Activated T-helper 2 cell treated with anti-CD3 and anti-CD28 coated beads, Interferon-gamma antibody, Interleukin-2, Interleukin-4, amounts not matched to agents 10 μg/mL and 5 μg/mL and 100 μg/mL, durations not matched to agents 14 hours and 24 hours and 36 hours (primary cell): ENCODE measurements at places on chromosomes 11 and 22.

DNA sequence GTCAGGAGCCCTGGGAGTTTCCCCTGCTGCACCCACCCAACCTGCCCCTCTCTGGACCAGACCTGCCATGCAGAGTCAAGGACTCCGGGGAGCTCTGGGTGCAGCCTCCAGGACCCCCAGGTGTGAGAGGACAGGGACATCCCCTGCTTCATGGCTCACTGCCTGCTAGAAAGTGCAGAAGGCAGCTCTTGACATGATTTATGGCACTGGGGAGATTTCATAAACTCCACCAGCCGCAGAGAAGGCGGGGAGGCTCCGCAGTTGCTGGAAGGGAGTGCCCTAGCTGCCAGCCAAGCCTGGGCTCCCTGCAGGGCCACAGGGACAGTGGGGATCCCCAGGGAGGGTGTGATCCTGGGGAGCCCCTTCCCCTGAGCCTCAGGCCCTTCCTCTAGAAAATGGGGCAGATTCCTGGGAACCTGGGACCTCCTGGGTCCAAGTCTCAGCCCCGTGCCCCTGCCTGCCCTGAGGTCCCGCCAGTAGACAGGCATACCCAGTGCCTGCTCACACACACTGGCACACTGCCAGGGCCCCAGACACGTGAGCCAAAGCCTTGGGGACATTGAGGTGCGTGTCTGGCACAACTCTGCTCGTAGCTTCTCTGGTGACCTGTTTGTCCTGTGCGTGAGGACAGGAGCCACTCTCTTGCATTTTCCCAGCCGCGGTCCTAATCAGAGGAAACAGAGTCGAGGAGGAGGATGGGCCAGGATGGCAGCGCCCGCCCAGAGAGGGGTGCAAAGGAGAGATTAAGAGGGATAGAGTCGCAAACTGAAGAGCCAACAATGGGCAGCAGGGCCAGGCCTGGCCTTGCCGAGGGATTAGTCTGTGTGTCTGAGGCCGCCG lies 13.8 kb downstream of the CABP7 start:
- no peak overlapping the region for H3K27ac ChIP-seq
- H3K4me1 ChIP-seq, result no peaks in the 10 kb centered on the region
- H3K4me3 ChIP-seq, result no peak overlapping the region
- no peaks in the 10 kb centered on the region for H3K36me3 ChIP-seq

DNA sequence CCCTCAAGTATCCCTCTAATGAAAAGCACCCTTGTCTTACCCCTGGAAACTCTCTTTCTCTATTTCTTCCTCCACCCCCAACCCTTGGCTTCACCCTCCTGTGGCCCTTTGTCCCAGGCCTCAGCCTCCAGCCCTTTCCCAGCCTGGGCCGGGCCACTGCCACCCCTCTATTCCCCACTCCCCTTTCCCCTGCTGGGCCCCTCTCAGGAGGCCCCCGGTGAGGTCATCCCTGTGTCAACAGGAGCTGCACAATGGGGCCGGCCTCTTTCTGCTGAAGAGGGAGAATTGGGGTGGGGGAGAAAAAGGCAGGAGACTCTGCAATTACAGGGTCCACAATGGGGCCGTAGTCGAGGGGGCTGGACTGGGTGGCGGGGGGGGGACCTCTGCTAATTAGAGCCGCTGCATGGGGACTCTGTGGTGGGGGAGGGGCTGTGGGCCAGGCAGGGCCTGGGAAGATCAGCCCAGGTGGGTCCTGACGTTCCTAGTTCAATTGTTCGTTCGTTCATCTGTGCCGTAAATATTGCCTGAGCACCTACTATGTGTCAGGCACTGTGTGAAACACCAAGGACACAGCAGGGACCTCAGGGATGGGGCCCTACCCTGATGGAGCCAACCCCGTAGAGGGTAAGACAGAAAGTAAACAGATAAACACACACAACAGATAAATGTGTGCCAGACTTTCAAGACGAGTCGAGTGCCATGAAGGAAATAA lies 18.5 kb upstream of the MPPED1 start:
- no peak for DNase-seq
- no peak overlapping the region for H3K27ac ChIP-seq
- no peaks in the 10 kb centered on the region for H3K4me1 ChIP-seq

- no peak overlapping the region for H3K4me3 ChIP-seq
- no peaks in the 10 kb centered on the region for H3K27me3 ChIP-seq
- H3K4me1 ChIP-seq, result peaks cover 4% of the 10 kb centered on the region
- no peak for DNase-seq
- no peak overlapping the region for H3K27ac ChIP-seq
Measured at GRCh38 chr11:26287067-26287518, 44.8 kb upstream of the ANO3 start.

- H3K4me1 ChIP-seq, result no peaks in the 10 kb centered on the region
- no peak for DNase-seq
- no peak overlapping the region for H3K27ac ChIP-seq
- H3K36me3 ChIP-seq, result peaks cover 26% of the 10 kb centered on the region
- H3K27me3 ChIP-seq, result no peaks in the 10 kb centered on the region
Measured at GRCh38 chr11:74980634-74981033, 8.1 kb upstream of the NEU3 start.

GRCh38 chr22:49062802-49063544 lies 764.7 kb downstream of the BRD1 start:
- no peaks in the 10 kb centered on the region for H3K36me3 ChIP-seq
- no peak overlapping the region for H3K4me3 ChIP-seq
- H3K27me3 ChIP-seq, result peaks cover 4% of the 10 kb centered on the region
- DNase-seq, result no peak
- no peaks in the 10 kb centered on the region for H3K4me1 ChIP-seq

DNA sequence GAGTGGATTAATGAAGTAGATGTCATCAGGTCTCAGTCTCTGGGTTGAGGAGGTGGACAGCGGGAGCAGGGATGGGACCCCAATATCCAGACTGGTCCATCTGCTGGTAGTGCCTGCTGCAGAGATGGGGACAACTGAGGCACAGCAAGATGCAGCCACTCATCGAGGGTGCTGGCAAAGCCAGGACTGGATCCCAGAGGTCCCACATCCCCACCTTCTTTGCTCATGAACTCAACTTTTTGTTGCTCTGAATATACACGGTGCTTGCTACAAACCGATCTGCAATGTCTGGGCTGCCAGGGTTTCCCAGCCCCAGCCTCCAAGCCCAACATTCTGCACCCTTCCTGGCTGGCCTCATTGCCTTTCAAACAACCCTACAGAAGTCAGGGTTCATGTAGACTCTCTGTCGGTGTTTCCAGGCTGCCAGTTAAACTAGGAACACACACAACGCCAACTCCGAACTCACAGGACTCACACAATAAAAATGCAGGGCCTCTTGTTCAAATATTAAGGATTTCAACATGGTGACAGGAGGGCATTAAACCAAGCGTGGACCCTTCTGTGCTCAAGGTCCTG lies 168.2 kb downstream of the MN1 start:
- no peaks in the 10 kb centered on the region for H3K4me1 ChIP-seq
- DNase-seq, result no peak
- no peak overlapping the region for H3K4me3 ChIP-seq
- H3K27me3 ChIP-seq, result no peaks in the 10 kb centered on the region
- H3K36me3 ChIP-seq, result no peaks in the 10 kb centered on the region
- H3K27ac ChIP-seq, result no peak overlapping the region

- peak within 1 kb of the TSS; percentile 86 for H3K4me3 ChIP-seq
- peaks cover 4% of the 10 kb centered on the region for H3K27me3 ChIP-seq
- peaks cover 32% of the 10 kb centered on the region for H3K4me1 ChIP-seq
- DNase-seq, result peak; percentile 81
- H3K36me3 ChIP-seq, result no peaks in the 10 kb centered on the region
Measured at GRCh38 chr22:38272373-38273134, at the start of gene TMEM184B. Gene TMEM184B (minus strand): TSS chr22:38273010. CDS start chr22:38247961, 25,049 bp downstream.

DNA sequence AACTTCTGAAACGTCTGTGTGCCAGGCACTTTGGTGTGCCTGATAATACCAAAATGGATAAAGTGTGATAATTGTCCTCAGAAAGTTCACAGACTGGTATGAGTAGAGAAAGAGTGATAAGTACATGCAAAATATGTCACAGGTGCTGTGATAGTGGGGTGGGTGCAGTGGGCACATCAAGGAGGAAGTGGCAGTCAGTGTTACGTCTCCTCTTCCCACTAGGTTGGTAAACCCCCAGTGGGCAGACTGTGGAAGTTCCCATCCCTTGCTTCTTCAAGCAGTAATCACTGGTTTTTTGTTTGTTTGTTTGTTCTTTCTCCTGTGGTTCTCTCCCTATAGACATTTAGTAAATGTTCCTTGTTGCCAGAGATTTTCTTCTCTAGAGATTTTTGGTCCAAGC lies 5.4 kb downstream of the RNF121 start:
- no peak overlapping the region for H3K4me3 ChIP-seq
- DNase-seq, result no peak
- H3K27ac ChIP-seq, result peak overlapping the region; percentile 12
- peaks cover 47% of the 10 kb centered on the region for H3K4me1 ChIP-seq
- H3K36me3 ChIP-seq, result peaks cover 18% of the 10 kb centered on the region

DNA sequence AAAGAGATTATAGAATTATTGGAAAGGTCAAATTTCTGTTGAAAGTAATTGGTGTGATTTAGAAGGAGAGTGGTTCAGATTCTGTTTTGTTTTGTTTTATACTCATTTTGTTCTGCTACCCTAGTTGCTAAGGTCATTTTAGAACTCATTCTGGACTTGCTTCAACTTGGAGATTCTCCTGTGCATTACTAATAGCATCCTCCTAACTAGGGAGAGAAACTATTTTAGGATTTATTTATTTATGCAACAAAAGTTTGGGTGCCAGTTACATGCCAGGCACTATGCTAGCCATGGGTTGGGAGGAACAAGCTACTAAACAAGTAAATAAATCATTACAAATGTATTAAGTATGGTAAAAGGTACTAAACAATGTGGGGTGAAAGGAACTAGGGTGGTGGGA lies 84.0 kb downstream of the YAP1 start:
- H3K36me3 ChIP-seq, result no peaks in the 10 kb centered on the region
- H3K4me3 ChIP-seq, result no peak overlapping the region
- H3K27me3 ChIP-seq, result peaks cover 12% of the 10 kb centered on the region

DNA sequence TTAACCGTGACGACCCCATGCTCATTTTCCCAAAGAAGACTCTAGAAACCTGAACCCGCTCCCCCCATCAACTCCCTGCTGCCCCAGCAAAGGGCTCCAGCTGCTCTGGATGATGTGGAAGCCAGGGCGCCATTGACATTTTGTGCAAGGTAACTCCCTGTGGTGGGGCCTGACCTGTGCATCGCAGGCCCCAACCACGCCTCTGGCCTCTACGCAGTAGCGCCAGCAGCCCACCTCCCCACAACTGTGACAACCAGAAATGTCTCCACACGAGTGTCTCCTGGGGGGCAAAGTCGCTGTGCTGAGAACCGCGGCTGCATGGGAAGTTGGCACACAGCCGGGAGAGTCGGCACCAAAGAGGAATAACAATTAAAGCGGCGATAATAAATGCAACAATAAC lies 86.9 kb upstream of the PRR5 start:
- H3K4me1 ChIP-seq, result no peaks in the 10 kb centered on the region
- DNase-seq, result no peak
- no peak overlapping the region for H3K4me3 ChIP-seq
- H3K36me3 ChIP-seq, result no peaks in the 10 kb centered on the region
- H3K27ac ChIP-seq, result no peak overlapping the region

DNA sequence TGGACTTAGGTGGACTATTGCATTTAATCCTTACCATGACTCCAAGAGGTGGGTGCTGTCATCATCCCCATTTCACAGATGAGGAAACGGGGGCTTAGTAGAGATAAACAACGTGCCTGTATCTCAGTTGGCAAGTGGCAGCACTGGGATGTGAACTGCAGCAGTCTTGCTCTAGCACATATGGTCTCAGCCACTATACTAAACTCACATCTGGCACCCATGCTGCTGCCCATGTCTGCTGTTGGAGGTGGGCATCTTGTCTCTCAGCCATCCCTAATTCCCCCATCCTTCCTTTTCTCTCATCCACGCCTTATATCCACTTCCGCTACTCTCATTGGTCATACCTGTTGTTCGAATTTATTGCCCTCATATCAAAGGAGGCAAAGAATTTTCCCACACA lies 3.8 kb downstream of the PRG3 start:
- H3K4me3 ChIP-seq, result no peak overlapping the region
- H3K36me3 ChIP-seq, result no peaks in the 10 kb centered on the region
- H3K27me3 ChIP-seq, result peaks cover 2% of the 10 kb centered on the region
- no peak overlapping the region for H3K27ac ChIP-seq
- DNase-seq, result no peak

GRCh38 chr11:47241841-47242301 lies 6.7 kb downstream of the ACP2 start:
- H3K36me3 ChIP-seq, result peaks cover 74% of the 10 kb centered on the region
- no peaks in the 10 kb centered on the region for H3K27me3 ChIP-seq
- peak overlapping the region; percentile 51 for H3K27ac ChIP-seq
- peaks cover 11% of the 10 kb centered on the region for H3K4me1 ChIP-seq
- DNase-seq, result no peak
